ENCODE measurements at places on chromosomes 4 and X.

- no peak for DNase-seq
Observed at GRCh38 chr4:96465834-96466233, 625.9 kb downstream of the PDHA2 start.

- no peak for DNase-seq
Observed at GRCh38 chrX:102767287-102767686, 46.7 kb downstream of the GPRASP3 start.

GRCh38 chr4:94489098-94489497, 37.4 kb downstream of the PDLIM5 start:
- DNase-seq: no peak

DNA sequence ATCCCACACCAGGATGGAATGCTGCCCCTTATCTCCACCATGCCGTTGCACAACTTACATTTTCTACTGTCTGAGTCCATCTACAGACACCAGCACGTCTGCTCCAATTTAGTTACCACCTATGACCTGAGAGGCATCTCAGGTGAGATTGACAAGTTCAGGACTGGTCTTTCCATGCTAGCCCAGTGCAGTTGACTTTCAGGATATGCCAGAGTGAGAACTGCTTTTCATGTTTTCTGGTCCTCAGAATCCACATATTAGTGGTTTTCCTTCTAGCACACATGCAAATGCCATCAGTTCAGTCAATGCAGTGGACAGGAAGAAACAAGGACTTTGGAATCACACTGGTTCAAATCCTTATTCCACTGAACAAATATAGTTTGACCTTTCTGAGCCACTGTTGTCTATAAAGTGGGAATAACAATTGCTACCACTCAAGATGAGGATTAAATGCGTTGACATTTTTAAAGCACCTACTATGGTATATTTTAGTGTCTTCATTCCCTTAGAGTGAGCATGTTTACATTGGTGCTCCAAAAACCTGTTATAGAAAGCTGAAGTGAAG, 38.1 kb upstream of the ANXA3 start:
- DNase-seq: no peak

GRCh38 chr4:173821876-173822275, 291.8 kb upstream of the HAND2 start:
- no peak for DNase-seq

DNA sequence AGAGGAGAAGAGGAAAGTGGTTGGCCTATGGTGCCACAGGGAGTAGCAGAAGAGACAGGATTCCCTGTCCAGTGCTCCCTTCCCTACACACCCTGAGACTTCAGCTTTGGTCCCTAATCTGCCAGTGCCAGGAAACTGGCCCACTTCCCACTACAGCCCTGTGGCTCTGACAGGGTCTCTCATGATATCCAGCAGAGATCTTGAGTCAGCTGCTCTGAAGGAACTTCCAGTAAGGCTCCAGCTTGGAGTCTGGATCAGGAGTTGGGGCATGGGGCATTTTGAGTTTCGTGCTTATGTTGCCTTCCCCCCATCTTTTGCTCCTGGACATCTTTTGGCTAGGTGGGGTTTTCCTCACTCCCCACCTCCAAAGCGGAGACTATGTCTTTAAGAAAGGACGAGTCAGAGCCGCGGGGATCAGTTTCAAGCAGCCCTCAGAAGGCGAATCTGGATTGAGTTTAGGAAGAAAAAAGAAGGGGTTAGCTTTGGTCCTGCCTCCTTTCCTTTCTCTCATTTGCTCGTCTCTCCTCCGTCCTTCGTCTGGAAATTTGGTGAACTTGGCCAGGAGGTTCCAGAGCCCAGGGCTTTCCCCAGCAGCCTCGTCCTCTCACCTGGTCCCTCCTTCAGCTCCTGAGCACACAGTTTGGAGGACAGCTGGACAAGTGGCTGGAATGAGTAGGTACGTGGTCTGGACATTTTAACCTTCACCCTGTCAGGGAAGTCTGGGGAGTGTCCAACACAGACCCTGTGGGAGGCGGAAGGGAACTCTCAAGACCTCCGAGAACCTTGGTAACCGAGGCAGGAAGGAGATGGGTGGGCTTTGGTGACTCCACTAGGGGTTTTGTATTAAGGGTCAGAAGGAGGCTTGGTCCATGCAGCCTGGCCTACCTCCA, 104.4 kb downstream of the RTL5 start:
- DNase-seq: peak; percentile 26

DNA sequence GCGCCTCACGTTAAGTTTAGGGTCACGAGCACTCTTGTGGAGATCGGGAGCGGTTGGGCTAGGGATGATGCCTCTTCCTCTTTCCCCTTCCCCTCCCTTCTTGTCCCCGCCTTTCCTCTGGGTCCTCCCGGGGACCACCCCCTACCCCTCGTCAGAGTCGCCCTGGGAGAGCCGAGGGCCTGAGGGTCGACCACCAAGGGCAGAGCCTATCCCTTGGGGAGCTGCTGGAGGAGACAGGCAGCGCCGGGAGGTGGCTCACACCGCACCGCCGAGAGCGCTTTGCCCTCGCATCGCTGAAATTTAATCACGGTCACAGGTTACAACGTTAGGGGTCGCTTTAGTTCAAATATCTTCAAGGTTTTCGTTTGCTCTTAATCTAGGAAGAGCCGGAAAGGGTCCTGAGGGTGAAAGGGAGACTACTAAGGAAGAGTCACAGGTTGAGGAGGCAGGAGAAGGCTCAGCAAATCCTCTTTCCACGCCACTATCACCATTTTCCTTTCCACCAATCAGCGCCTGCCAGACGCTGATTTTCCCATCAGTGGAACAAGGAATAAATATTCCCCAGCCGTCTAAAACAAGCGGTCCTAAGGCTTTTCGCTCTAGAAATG, 528 bp upstream of the SNCA start:
- DNase-seq: no peak

GRCh38 chr4:146507632-146508031, 14.1 kb downstream of the SLC10A7 start:
- no peak for DNase-seq

DNA sequence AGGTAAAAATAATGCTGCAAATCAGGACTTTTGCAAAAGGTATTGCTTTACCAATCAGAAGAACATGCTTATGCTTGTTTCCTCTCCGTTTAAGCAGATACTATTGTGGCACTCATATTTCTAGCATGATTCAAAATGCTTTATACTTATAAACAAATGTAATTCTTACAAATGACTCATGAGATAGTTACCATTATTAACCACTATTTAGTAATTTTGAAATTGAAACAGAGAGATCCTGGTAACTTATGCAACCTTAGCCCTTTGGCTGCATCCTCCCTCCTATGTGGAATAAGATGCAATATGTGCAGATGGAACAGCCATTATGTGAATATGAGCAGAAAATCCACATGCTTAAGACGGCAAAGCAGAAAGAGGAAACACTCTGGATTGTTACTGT, 164.7 kb downstream of the PCDH18 start:
- DNase-seq: no peak

DNA sequence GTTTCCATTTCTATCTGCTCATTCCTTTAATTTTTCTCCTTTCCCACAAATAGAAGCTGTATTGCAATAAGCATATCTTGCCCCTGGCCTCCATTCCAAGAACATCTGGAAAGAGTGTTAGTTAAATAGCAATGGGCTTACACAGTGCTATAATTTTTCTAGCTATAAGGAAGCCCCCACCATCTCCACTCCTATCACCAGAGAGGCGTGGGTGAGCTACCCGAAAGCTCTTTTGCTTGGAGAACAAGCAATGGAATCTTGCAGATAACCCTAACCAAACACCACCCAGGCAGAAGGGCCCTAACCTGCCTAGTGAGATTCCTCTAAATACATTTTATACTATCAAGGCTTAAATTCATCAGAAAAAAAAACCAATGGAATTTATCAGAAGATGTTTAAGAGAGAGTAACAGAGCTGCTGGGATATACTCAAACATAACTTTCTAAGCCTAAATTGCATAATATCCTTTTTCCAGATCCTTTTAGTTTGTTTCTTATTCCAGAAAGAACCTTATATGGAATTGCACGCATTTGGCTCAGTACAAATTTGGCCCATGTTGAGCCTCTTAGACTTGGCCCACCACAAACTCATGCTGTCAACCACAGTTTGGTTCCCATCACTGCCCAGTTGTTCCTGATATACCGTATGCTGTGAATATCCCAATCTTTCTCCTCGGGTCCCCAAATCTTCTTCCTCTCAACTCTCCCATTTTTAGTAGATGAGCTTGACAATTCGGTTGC, 91.6 kb upstream of the PLAC1 start:
- DNase-seq: no peak

DNA sequence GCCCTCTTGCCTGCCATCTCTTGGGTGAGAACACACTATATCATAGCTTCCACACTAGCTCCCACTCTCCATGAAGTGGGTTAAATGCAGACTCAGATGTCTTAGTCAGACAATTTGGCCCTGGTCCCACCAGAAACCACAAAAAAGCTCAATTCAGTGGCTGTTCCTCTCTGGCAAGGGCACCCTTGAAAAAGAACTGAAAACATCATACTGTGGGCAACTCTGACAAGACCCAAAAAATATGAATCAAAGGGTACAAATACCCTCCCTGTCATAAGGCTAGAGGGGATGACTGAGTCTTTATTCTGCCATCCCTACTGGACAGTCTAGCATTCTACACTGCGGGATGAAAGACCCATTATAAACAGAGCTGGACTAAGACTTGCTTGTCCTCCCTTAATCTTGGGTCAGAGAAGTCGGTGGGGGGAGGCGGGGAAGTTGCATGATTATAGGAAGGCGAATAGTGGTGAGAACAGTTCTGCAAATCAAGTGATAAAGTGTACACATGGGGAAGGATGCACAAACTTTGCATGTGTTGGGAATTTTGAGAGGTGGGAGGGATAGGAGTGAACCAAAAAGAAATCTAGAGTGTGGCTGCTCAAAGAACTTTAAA, 172.1 kb downstream of the OPHN1 start:
- no peak for DNase-seq

- DNase-seq: no peak
Observed at GRCh38 chrX:108299704-108300103, 138.5 kb downstream of the COL4A6 start.

- DNase-seq: peak; percentile 85
Observed at GRCh38 chrX:10620121-10620699, at the start of gene MID1. Gene MID1 (minus strand): TSS chrX:10620585. CDS start chrX:10567547, 53,038 bp downstream.

DNA sequence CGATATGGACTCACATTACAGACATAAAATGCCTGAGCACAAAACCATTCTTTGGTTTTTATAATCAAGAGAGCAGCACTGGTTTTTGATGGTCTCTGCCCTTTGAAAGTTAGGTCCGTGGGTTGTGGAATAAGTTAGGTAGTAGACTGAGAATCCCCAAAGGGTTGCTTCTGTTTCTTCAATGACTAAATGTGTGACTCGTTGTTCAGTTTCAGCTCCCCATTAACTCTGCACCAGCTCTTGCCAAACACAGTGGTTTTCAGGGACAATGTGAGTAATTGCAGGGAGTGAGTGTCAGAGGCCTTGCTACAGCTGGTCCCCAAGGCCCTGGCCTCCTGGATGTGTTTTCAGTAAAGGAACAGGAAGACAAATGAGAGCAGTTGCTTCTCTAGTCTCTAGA, 24.8 kb downstream of the SMIM20 start:
- peak; percentile 72 for DNase-seq

- DNase-seq: no peak
Observed at GRCh38 chrX:124502166-124502565, 155.8 kb downstream of the SH2D1A start.
